ENCODE measurements at places on chromosomes 3 and 15.

GRCh38 chr15:57221134-57221533, 155.2 kb upstream of the CGNL1 start:
- DNase-seq: peak; percentile 39

- peak; percentile 99 for DNase-seq
Measured at GRCh38 chr15:62896969-62897486, 145.5 kb upstream of the TPM1 start.

DNA sequence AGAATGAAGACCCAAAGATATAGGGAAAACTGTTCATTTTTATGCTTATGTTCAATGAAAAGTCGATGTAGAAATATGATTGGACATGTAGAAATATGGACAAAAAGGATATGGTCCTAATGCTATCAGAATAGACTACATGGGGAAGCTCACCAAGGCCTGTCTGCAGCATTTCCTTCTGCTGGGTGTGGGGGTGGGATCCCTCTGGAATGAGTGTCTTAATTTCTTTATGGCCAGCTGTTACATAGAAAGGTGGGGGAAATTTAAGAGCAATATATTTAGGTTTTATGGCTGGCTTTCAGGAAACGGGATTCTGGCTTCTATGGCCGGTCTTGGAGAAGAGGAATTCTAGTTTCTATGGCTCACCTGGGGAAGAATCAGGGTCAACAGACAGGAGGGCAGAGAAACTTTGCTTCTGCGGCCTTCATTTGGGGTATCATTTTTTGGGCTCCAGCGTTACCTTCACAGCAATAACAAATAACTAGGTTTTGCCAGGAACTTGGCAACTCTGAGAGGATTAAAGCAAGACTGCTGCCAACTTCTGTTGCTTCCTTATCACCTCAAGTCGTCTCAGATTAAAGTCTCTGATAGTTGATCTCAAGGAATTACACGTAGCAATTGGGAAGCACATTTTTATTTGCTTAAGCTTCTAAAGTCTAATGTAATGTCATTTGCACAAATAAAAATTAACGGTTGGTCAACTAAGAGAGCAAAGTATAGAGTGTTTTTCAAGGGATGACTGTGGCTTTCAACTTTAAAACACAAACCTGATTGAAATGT, 57.0 kb upstream of the GATM start:
- no peak for DNase-seq

DNA sequence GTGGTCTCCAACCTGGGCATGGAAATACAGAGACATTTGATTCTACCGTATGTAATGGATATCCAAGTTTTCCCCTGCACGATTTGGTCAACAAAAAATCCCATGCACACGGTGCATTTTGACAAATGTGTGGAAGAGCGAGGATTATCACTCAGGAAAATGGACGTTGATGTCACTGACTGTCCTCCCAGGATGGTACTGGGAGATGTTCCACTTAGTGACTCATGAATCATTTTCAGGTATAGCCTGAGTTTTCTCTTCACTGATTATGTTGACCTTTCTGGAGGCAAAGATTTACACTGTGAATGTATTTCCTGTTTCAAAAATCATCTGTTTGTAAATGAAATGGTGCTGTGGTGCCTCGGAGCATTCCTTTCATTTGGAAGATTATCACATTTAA, 596.7 kb upstream of the ADAMTS9 start:
- DNase-seq: no peak

GRCh38 chr15:59814409-59814808, 125.3 kb upstream of the BNIP2 start:
- no peak for DNase-seq

GRCh38 chr15:56353740-56354139, 11.5 kb upstream of the TEX9 start:
- DNase-seq: no peak

GRCh38 chr3:107035176-107035575, 342.1 kb upstream of the CCDC54 start:
- DNase-seq: no peak

DNA sequence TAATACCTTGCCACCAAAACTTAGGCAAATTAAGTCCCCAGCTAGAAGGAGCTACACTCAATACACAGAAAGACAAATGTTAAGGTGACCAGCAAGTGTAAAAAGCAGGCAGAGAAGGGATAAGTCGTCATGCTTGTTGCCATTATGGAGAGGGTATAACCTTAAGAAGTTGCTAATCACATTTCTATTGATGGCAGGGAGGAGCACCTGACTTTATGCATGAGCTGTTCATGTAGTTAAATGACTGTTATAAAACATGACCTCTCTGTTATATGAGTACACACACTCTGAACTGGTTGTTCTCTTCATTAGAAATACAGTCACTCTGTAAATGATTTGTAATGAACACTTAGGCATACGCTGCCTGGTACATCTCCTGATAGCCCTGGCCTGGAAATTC, 6.6 kb upstream of the CCNL1 start:
- DNase-seq: no peak

GRCh38 chr3:121436641-121437040, 109.1 kb downstream of the POLQ start:
- DNase-seq: no peak

DNA sequence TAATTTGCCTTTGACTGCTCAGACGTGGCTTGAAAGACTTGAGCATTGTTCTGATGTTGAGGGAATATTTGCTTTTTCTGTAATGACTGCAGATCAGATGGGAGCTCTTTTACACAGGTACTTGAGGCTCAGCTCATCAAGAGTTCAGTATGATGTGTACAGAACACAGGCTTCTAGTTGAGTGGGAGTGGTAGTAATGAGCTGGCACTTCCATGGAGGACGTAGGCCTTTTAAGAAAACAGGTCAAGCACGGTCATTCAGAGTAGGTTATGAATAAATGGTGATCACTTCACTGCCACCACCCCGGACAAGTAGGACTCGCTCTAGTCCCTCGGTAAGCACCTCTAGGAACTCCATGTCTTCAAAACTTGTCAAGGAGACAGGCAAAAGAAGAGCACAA, 8.8 kb downstream of the EMC4 start:
- no peak for DNase-seq

- peak; percentile 6 for DNase-seq
Measured at GRCh38 chr15:27254055-27254454, 283.1 kb downstream of the GABRG3 start.

- no peak for DNase-seq
Measured at GRCh38 chr3:140859592-140860336, 81.9 kb upstream of the SLC25A36 start.

DNA sequence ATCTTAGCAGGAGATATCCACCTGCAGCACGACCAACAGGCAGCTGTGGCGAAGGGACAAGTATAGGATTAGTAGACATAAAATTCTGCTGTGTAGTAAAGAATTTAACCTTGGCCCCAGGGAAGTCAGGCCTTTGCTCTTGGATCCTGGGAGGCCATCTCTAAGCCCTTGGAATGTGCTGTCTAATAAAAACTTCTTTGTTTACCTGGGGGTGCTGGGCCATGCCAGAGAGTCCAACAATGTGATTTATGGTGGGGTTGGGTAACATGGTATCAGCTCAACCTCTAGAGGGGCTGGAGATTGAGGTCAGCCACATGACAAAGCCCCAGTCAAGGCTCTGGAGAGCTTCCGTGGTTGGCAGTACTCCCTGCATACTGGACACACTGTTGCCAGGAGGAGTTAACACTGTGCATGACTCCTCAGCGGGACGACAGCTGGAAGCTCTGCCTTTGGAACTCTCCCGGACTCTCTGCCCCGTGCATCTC, 52.4 kb downstream of the HEG1 start:
- peak; percentile 62 for DNase-seq

DNA sequence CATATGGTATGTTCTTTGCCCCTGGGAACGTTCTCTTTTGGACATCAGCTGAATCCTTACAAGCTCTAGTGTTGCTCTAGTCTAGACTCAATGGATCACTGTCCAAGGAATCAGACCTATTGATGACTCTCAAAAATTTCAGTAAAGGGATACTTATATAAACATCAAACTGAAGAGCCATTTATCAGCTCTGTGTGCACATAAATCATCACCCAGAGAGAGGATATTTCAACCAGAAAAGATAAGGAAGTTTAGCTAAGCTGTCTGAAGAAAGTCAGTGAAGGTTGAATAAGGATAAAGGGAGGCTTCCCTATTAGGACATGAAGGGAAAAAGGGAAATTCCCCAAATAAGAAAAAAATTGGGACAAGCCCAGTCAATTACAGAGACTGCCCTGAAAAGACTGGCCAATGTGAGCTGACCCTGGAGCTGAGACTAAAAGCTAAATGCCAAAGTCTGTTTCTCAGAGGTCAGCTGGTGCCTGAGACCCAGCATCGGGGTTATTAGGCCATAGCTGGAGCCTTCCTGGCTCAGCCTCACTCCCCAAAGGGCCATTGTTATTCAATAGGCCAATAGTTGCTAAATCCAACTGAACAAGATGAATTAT, 424.1 kb upstream of the THBS1 start:
- no peak for DNase-seq

- peak; percentile 57 for DNase-seq
Measured at GRCh38 chr3:14605067-14605466, 46.5 kb upstream of the CCDC174 start.

- DNase-seq: no peak
Measured at GRCh38 chr3:117253636-117254035, 544.1 kb downstream of the TUSC7 start.

DNA sequence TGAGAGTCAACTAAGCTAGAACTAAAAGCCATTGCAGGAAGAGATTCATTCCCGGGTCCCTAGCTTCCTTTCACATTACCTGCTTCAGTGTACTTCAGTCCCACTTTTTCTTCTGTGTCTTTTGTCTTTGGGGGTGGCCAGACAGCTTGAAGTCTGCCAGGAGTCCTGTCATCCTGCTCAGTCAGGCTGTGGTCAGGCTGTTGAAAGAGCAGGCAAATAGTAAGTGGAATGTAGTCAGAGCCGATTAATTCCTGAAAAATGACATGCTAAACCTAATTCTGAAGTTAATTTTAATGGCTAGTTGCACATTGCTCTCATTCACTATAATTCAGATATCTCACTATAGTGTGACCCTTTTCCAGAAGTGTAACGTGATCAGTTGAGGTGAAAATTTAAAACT, 129.6 kb downstream of the FMN1 start:
- peak; percentile 84 for DNase-seq

- DNase-seq: no peak
Measured at GRCh38 chr3:157327018-157327417, 109.6 kb upstream of the PTX3 start.

- peak; percentile 65 for DNase-seq
Measured at GRCh38 chr3:159899166-159899565, 89.5 kb upstream of the IL12A start.

DNA sequence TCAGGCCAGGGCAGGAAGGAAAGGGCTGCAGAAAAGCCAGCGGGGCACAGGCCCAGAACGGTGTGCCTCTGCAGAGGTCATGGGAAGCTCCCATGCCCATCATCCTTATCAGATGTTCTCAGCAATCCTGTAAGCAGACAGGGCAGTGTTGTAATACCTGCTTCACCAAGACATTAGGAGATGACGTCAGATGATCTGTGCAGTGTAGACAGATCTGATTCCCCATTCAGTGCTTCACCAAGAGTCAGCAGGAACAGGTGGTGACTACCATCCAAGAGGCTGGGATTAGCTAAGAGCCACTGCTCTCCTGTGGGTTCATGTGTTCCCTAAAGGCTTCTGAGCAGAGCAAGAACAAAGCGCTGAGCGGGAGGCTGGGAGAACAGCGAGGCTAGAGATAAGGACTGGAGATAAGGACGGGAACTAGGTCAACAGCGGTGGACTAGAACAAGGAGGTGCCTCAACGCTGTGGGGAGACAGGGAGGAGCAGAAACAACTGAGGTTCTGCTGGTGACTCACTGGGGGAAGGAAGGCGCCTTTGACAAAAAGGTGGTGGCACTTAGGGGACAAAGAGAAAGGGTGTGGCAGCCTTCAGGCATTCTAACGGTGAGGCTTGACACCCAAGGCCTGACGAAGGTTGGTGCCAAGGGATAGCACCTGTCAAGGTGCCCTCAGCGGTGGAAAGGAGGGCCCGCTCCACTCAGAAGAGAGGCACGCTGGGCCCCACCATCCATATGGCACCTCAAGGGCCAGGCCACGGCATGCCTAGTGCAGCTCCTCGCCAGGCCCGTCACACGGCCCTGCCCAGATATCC, 28.4 kb downstream of the CCDC12 start:
- peak; percentile 61 for DNase-seq

DNA sequence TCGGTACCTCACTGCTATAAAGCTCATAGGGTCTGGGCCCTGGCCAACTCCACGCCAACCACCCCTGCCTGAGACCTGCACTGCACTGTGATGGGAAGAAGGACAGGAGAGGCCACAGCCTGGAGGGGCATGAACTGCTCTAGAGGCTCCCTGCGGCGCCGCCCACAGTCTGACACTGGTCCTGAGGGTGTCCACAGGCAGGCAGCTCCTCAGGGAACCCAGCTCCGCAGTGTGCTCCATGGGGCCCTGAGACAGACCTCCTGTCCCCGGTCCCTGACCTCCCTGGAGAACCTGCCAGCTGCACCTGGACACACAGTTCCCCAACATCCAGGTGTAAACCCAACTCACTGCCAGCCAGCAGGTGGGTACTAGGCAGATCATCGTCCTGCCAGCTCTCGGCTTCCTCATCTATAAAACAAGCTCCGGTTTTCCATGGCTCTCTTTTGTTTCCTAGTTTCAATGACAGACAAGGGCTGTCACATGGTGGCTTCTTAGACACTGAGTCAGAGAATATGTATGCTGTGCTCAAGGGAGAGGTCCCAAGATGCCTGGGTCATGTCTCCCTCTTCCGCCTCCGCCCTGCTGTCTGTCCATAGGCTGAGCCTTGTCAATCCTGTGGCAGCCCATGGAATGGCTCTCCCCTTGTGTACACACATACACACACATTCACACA, 5.1 kb upstream of the HAPLN3 start:
- peak; percentile 78 for DNase-seq

- DNase-seq: no peak
Measured at GRCh38 chr15:38424101-38424552, 29.8 kb upstream of the FAM98B start.

- no peak for DNase-seq
Measured at GRCh38 chr3:76638006-76638405, 401.9 kb upstream of the ROBO2 start.

DNA sequence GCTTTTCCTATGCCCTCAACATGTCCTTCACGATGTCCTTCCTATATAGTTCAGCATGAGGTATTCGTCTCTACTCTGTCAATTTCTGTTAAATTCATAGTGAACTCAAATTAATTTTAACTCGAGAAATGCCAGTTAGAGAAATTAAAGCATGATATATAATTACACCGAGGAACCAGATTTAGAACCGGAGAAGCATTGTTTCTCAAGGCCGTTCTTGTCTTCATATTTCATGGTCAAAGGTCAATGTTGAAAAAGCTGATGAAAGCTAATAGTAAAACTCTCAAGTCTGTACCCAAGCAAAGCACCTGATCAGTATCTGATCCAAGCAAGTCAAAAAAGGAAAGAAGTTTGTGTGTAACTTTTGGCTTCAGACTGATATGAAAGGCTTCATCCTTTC, 163.8 kb downstream of the ZBTB20 start:
- DNase-seq: no peak

Data from fibroblast of lung (primary cell).